ENCODE measurements at places on chromosomes 2 and 18.

DNA sequence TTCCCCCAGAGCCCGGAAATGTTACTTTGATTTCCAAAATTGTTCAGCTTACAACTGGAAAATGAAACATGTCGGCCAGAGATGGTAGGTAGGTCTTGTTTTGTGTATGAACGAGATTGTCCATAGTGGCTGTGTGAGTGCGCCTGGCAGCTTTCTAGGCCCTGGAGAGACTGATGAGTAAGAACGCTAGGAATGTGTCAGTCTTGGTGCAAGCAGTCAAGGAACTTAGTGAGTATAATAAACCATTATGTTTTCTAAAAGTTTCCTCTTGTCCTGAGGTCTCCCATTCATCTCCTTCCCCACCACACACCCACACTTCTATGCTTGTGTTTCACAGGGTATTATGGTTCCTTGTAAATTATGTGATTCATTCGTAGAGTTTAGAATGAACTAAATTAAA, 234.2 kb downstream of the CDH2 start:
- DNase-seq, result peak; percentile 9

- DNase-seq, result no peak
Observed at GRCh38 chr2:152729844-152730243, 11.4 kb downstream of the ARL6IP6 start.

GRCh38 chr18:51251625-51252024, 54.1 kb upstream of the MEX3C start:
- DNase-seq, result no peak

DNA sequence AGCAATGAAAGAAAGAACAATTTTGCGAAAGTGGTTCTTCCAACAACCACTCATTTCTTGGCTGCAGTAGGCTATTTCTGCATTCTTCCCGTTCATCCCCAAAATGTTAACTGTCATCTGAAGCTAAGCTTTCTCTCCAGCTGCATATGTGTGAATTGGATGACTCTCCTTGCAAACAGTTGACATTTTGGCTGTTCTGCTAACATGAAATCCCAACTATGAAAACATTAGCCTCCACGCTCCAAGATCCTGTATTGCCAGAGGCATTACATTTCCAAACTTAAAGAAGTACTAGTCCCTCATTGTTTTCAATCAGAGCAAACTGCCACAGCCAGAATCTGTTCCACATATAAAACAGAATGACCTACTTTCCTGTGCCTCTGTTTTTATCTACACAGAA, 88.5 kb downstream of the TGIF1 start:
- no peak for DNase-seq

DNA sequence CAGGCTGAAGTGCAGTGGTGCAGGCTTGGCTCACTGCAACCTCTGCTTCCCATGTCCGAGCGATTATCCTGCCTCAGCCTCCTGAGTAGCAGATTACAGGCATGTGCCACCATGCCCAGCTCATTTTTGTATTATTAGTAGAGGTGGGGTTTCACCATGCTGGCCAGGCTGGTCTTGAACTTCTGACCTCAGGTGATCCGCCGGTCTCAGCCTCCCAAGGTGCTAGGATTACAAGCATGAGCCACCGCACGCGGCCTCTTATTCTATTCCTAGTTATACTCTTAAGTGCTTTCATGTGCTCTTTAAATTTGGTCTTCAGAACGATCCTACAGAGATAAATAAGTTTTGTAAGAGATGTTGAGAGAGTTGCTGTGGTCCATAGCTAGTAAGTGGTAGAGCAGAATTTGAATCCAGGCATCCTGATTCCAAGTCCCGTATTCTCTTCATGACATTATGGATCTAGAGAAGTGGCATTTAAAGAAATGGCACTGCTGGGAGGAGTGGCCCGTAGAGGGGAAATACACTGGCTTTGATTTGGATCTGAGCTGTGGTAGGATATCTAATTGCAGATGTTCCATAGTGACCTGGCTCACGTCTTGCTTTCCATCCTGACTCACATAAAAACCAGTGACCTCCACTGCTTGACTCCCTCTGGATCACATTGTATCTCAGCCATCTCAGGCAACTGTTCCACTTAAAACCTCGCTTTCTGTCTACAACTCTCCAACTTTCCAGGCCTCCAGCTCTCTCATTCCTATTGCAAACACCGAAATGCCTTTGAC, 22.8 kb upstream of the ME2 start:
- no peak for DNase-seq

- no peak for DNase-seq
Observed at GRCh38 chr18:36630917-36631316, 197.9 kb downstream of the TPGS2 start.

GRCh38 chr18:67875944-67876343, 359.4 kb upstream of the DSEL start:
- DNase-seq, result no peak

DNA sequence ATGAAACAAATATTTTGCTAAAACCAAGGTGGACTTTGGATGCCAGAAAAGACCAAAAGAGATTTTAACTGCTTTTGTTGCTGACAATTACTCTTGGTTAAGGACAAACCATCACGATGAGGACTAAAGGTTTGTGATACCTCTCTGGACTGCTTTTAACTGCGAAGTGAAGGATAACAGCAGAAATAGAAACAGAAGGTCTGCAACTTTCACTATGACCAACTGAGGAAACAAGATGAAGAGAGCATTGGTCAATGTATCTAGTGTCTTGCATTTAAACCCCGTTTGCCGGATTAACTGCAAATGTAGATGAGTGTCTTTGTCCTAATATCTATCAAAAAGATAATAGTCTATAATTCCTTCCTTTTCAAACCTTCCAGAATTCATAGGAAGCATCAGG, 541.7 kb downstream of the ERBB4 start:
- DNase-seq, result no peak

DNA sequence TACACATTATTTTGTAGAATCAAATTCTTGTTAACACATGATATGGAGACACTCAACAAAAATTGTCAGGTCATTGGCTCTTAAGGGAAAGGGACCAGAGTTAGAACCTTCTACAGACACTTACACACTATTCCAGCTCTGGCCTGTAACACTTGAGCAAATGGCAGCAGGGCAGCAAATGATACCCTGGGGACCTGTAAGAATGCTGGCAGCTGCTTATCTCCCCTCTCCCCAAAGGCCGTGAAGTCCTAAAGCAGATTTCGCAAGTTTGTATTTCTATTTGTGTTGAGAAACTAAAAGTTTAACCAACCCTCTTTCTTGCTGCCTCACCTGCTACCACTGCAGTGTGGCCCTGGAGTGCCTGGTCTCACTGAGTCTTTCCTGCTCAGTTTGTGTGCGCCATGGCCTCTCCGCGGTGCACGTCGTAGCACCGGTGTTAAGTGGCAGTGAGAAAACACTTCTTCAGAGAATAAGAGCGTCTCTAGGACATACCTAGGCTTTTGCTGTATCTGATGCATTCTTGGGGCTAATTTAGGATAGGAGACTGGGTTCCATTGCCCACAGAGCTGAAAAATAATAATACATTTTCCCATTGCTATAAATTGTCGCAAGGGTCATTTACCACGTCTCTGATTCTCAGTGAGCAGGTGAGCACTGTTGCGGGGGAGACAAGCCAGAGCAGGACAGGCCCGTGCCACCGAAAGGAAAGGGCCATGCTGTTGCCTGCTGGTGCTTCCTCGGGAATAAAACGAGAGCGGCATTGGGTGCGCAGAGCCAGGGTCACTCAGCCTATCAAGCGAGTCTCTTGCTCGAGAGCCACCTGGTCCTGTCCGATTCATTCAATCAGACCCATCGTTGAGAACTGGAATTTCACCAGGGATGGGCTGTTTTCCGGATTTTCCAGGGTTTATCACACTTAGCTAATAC, 204.9 kb downstream of the PTGR3 start:
- no peak for DNase-seq

DNA sequence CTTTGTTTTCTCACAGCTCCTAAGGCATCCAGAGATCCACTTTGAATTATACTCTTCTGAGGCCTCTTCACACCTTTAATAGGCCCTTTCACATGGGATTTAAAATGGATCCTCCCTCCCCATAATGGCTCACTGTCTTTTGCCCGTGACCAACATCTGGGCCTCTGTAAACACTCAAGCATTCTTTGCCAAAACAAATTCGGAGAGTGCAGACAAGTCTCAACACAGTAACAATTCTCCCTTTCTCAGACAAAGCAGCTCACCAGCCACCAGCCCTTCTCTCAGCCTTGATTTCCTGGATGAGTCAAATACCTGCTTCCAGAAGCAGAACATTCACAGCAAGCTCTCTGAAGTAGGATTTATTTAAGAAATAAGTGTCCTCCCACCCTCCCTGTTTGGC, 14.0 kb upstream of the IMP4 start:
- DNase-seq, result no peak

DNA sequence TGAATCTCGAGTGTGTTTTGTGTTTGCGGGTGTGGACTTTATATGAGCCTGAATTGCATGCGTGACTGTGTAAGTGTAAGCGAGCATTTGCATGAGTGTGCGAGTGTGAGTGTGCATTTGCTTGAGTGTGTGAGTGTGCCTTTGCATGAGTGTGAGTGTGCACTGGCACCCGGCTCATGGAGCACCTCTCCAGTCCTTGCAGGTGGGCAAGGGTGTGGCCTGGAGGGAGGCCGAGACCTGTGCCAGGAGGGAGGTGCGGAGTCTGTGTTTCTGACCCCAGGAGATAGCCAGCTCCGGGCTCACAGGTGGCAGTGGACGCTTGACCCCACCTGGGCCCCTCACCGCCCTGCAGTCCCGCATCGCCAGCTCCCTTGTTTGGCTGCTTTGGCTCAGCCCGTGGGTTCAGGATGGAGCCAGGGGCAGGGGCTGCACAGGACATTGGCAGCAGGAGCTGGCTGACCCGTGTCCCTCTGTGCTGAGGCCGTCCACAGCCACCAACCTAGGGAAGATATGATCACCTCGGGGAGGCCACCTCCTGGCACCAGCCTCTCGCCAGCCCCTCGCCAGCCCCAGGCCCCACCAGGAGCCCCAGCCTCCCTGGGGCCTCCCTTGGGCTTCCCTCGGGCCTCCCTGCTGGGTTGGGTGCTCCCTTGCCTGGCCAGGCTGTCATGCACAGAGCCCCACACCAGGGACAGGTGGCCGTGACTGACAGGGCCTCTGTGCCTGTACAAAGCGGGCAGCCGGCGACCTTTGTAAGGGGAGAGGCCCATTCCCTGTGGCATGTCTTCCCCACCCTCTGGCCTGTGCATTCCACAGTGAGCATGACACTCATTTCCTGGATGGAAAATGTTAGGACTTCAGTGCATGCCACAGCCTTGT, 81.6 kb downstream of the PTGR3 start:
- DNase-seq, result no peak

GRCh38 chr2:207764096-207764630, 5.5 kb downstream of the FZD5 start:
- DNase-seq, result no peak

- DNase-seq, result no peak
Observed at GRCh38 chr2:51597086-51597485, 565.2 kb upstream of the NRXN1 start.

GRCh38 chr2:207279520-207279919, 113.8 kb upstream of the KLF7 start:
- DNase-seq, result no peak

DNA sequence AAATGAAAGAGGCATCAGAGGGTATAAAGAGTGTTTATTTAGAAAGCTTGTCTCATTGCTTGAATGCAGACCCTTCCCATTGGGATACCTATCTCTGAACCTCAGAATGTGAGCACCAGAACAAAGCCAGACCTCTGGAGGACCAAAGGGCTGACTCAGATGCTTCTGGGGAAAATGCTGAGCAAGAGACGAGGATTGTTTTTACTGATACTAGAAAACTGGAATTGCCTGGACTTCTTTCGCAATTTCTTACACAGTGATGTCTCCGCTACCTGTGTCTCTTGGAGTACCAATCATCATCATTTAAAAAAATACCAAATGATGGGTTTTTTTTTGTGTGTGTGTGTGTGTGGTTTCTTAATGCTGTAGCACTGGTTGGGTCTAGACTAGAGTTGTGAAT, 55.6 kb upstream of the CCDC85A start:
- DNase-seq, result no peak

- no peak for DNase-seq
Observed at GRCh38 chr2:54864727-54865126, 141.3 kb downstream of the EML6 start.

DNA sequence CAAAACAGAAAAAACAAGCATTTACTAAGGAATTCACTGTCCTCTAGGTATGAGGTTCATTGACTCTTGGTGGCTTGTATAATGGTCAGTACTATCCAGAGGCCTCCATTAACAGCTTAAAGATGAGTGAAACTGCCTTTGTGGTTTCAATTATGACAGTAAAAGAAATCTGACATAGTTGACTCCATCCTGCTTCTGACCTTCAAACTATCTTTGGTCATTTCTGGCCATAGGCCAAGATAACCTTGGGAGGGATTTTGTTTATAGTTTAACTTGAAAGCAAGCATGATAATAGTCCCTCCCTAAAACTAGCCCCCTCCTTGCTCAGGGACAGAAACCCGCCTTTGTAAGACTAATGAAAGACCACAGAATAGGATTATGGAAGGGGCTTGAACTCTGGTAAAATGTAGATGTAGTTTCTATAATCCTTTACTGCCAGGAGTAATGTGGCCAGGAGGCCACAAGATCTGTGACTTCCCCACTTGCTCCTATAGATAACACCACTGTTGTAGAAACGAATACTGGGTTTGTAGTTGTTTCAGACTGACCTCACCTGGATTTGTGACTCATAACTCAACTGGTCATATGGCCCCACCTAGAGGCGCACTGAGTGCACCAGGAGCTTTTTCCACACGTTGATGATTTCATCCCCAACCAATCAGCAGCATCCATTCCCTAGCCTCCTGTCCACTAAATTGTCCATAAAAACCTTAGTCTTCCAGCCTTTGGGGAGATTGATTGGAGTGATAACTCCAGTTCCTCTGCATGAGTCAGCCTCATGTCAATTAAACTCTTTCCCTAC, 8.6 kb upstream of the PLEKHM3 start:
- no peak for DNase-seq

DNA sequence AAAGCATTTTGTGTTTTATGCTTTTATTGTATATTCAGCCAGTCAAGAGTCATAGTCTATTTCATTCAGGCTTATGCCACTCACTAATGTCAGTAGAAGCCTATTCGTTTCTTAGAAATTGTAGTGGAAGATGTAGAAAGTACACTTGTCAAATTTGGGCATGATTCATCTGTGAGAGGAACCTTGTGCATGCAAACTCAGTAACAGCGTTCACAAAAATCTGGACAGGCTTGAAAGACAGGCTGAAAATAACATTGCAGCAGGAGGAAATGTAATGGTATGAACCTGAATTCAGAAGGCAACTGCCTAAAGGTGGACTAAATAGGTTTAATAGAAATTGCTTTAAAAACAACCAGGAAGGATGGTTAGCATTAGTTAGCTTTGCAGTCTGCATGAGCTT, 213.5 kb downstream of the CMPK2 start:
- DNase-seq, result no peak

GRCh38 chr2:221895366-221896121, 323.4 kb upstream of the EPHA4 start:
- DNase-seq, result no peak
